HFFc6 (cell line): ENCODE measurements at places on chromosomes 2 and 18. TPM values are rescaled to one million over a fixed set of nuclear protein-coding genes. Genes with fewer than 3 reads are reported as not detected.

GRCh38 chr2:4964579-4964978 lies 727.6 kb upstream of the SOX11 start:
- no peak overlapping the region for H3K27ac ChIP-seq
- H3K4me1 ChIP-seq = no peaks in the 10 kb centered on the region
- H3K36me3 ChIP-seq = no peaks in the 10 kb centered on the region; the same call in 1 of the 2 replicates

GRCh38 chr2:145931781-145932395 lies 1412.0 kb upstream of the ZEB2 start:
- no peak overlapping the region for H3K4me3 ChIP-seq
- no peaks in the 10 kb centered on the region for H3K27me3 ChIP-seq
- H3K27ac ChIP-seq = no peak overlapping the region
- H3K4me1 ChIP-seq = no peaks in the 10 kb centered on the region
- no peaks in the 10 kb centered on the region for H3K36me3 ChIP-seq

DNA sequence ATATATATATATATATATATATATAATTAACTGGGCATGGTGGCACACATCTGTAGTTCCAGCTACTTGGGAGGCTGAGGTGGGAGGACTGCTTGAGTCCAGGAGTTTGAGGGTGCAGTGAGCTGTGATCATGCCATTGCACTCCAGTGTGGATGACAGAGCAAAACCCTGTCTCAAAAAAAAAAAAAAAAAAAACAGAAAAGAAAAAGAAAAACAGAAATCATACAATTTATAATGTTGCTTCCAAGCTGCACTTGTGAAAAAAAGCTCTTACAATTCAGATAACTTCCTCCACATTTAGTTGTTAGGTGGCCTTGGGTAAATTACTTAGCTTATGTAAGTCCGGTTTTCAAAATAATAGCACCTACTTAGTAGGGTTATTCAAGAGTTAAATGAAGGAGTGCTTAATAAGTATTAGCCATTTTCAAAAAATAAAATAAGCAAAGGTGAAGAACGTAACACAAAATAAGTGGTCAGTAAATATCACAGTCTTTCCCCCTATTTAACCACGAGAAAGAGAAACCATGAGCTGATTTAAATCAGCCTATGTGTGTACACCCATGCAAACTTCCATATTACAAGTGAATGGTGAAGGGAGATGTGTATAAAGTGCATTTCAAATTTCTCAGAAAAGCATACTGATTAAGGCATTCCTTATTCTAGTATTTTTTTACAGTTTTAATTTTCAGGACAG lies 2.3 kb downstream of the WIPF1 start:
- no peak for DNase-seq
- peaks cover 9% of the 10 kb centered on the region for H3K36me3 ChIP-seq
- peaks cover 79% of the 10 kb centered on the region for H3K4me1 ChIP-seq
- peaks cover 2% of the 10 kb centered on the region for H3K27me3 ChIP-seq
- H3K27ac ChIP-seq = peak overlapping the region; percentile 61
- H3K4me3 ChIP-seq = peak overlapping the region; percentile 0; the same call in 1 of the 2 replicates

DNA sequence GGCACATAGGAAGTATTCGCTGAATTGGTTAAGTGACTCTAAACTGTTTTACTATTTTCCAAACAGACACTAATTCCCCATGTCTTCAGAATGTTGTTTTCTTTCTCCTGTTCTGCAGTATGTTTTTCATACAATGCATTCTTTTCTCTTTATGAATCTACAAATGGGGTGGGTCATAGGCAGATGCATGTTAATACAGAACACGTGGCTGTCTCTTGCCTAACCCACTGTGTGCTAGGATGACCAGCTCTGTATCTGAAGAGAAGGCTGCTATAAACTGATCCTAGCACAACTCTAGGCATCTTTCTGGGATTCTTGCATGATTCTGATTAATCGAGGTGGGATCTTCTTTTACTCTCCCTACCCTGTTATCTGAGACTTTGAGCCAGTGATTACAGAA lies 826.0 kb downstream of the PLCL1 start:
- no peaks in the 10 kb centered on the region for H3K36me3 ChIP-seq
- no peak overlapping the region for H3K27ac ChIP-seq
- DNase-seq = no peak
- no peak overlapping the region for H3K4me3 ChIP-seq
- H3K27me3 ChIP-seq = no peaks in the 10 kb centered on the region

- no peaks in the 10 kb centered on the region for H3K27me3 ChIP-seq
- H3K36me3 ChIP-seq = peaks cover 14% of the 10 kb centered on the region
- no peak overlapping the region for H3K27ac ChIP-seq
- H3K4me1 ChIP-seq = peaks cover 36% of the 10 kb centered on the region
- no peak for DNase-seq
- no peak overlapping the region for H3K4me3 ChIP-seq
Measured at GRCh38 chr18:67456711-67457110, 59.8 kb downstream of the DSEL start.

DNA sequence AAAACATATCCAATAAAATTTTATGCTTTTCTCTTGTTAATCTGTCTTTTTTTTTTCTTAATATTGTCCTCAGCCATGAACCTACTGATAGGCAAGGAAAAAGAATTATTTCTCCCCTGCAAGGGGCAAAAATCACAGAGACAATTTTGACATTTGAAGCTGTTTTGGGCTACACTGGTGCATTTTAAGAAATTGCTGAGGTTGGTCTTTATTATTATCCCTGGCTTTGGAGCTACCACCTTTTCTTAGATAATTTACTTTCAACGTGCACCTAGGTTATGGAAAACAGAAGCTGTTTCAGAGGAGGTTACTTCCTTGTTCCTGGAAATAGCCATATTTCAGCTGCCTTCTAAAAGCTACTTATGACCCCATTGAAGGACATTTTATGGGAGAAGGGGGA lies 195.5 kb upstream of the KYNU start:
- no peak overlapping the region for H3K27ac ChIP-seq
- H3K27me3 ChIP-seq = no peaks in the 10 kb centered on the region; the same call in 1 of the 2 replicates
- no peak for DNase-seq
- no peaks in the 10 kb centered on the region for H3K4me1 ChIP-seq

GRCh38 chr2:175147186-175147585 lies 20.8 kb downstream of the ATF2 start:
- peaks cover 37% of the 10 kb centered on the region for H3K36me3 ChIP-seq
- H3K4me1 ChIP-seq = peaks cover 45% of the 10 kb centered on the region
- no peak for DNase-seq
- no peaks in the 10 kb centered on the region for H3K27me3 ChIP-seq

- no peak overlapping the region for H3K4me3 ChIP-seq
- peaks cover 32% of the 10 kb centered on the region for H3K27me3 ChIP-seq
- no peak overlapping the region for H3K27ac ChIP-seq
- no peak for DNase-seq
- no peaks in the 10 kb centered on the region for H3K36me3 ChIP-seq
- H3K4me1 ChIP-seq = no peaks in the 10 kb centered on the region
Measured at GRCh38 chr2:231034291-231034882, 2.9 kb upstream of the C2orf72 start.

DNA sequence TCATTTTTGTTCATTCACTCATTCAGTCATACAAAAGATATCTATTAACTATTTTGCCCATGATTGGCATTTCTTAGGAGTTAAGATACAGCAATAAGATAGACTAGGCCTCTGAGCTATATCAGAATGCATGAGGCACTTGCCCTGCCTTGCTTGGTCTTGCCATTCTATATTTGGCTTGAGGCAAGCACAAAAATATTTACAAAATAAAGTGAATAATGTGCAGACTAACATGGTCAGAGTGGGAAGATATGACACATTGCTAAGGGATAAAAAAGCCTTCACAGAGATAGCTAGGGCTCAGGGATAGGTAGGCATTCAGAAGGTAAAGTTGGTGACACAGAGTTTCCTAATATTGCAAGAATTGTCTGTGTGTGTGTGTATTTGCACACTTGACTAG lies 75.0 kb upstream of the MMADHC start:
- no peak for DNase-seq
- H3K4me1 ChIP-seq = peaks cover 44% of the 10 kb centered on the region
- peaks cover 3% of the 10 kb centered on the region; the same call in 1 of the 2 replicates for H3K36me3 ChIP-seq
- H3K27ac ChIP-seq = no peak overlapping the region
- no peaks in the 10 kb centered on the region for H3K27me3 ChIP-seq

DNA sequence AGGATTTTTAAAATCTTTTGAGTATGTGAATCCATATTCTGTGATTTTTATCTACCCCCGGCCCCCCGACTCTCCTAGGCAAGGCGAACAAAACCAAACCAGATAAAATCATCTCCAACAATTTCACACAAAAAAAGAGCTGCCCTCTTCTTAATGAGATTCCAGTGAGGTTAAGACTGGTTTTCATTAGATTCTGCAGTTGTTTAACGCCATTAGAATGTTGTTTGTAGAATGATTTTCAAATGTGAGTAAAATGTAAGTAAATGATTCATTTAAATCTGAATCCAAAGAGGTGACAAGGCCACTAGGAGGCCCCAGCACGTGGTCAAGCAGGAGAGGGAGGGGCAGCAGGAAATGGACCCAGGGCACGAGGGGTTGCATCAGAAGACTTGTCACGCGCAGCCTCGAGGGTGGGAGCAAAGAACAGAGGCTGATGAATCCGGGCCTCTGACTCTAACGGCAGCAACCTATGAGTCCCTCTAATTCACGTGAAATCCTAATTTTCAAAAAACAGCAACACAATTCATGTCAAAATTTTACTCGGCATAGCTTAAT lies 24.3 kb upstream of the KLHL29 start:
- peak overlapping the region; percentile 84 for H3K27ac ChIP-seq
- DNase-seq = peak; percentile 72
- H3K4me3 ChIP-seq = no peak overlapping the region
- H3K4me1 ChIP-seq = peaks cover 39% of the 10 kb centered on the region
- peaks cover 4% of the 10 kb centered on the region; the same call in 1 of the 2 replicates for H3K36me3 ChIP-seq
- H3K27me3 ChIP-seq = peaks cover 6% of the 10 kb centered on the region

DNA sequence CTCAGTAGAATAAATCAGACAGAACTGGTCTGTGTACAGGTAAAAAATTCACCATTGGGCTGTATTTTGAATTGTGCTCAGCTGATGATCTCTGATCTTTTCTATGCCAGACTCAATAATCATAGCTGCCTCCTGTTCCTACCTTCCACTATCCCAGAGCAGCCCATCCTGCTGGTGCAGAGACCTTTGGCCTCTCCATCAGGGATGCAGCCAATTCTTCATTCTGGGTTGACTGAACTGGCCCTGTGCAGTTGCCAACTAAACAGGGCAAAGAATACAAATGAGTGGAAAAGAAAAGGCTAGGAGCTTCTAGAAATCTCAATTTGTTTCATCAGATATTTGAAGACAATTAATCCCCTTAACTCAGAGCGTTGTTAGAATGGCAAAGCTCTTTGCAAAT lies 1781.3 kb upstream of the CELF4 start:
- H3K27me3 ChIP-seq = no peaks in the 10 kb centered on the region
- peaks cover 7% of the 10 kb centered on the region; the same call in 1 of the 2 replicates for H3K4me1 ChIP-seq
- H3K27ac ChIP-seq = no peak overlapping the region
- H3K36me3 ChIP-seq = no peaks in the 10 kb centered on the region
- no peak overlapping the region for H3K4me3 ChIP-seq

GRCh38 chr2:81589406-81589805 lies 1284.9 kb upstream of the LRRTM1 start:
- no peaks in the 10 kb centered on the region for H3K36me3 ChIP-seq
- no peak overlapping the region for H3K27ac ChIP-seq
- H3K4me3 ChIP-seq = no peak overlapping the region
- no peaks in the 10 kb centered on the region for H3K27me3 ChIP-seq
- H3K4me1 ChIP-seq = no peaks in the 10 kb centered on the region

DNA sequence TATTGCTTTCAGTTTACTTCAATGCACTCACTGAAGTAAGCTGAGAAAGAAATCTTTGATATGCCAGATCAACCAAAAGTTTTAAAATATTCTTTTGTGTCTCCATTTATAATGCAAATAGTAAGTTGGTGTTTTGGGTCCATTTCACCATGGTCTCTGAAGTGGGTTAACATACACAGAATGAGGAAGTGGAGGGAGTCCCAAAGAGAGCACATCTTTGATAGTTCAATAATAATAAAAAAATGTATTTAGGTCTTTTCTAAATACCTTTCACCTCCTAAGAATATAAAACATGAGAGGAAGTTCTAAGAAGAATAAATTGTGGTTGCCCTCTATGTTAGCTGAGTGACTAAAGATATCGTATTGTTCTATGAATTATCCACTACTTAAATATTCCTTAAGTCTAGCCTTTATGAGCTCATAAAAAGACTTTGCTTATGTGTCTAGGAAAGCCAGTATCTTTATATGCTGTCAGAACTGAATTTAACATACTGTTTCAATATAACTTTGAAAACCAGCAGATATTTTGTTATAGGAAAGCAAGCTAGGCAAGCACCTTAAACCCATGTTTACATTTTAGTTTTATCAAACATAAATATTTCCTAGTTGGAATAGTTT lies 148.7 kb upstream of the ZEB2 start:
- no peak overlapping the region for H3K27ac ChIP-seq
- no peaks in the 10 kb centered on the region; the same call in 1 of the 2 replicates for H3K4me1 ChIP-seq
- no peaks in the 10 kb centered on the region for H3K36me3 ChIP-seq
- no peak for DNase-seq

GRCh38 chr2:226738191-226738820 lies 61.3 kb downstream of the IRS1 start:
- H3K27me3 ChIP-seq = no peaks in the 10 kb centered on the region
- no peak overlapping the region for H3K4me3 ChIP-seq
- H3K36me3 ChIP-seq = peaks cover 59% of the 10 kb centered on the region
- peaks cover 58% of the 10 kb centered on the region for H3K4me1 ChIP-seq
- H3K27ac ChIP-seq = no peak overlapping the region

DNA sequence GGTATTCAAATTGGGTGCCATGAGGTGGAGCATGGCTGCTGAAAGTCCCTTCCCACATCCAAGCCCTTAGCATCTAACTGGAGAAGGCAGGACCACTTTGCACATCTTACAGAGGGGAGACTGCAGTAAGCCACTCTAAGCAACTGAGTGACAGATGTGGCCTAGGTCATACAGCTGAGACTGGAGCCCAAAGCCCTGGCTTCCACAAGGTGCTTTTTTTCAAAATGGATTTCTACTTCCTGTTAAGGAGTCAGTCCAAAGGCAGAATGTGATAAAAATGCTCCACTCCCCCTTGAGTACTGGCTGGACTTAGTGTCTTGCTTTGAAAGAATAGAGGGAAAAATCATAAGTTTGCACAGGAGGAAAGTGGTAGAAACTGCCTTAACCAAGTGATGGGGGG lies 424.0 kb upstream of the SPRED2 start:
- no peak for DNase-seq
- no peak overlapping the region for H3K27ac ChIP-seq
- no peaks in the 10 kb centered on the region for H3K27me3 ChIP-seq
- H3K4me3 ChIP-seq = no peak overlapping the region

- peaks cover 79% of the 10 kb centered on the region for H3K4me1 ChIP-seq
- no peak for DNase-seq
- H3K4me3 ChIP-seq = peak overlapping the region; percentile 44
- H3K27ac ChIP-seq = peak overlapping the region; percentile 83
Measured at GRCh38 chr2:189013671-189014448, 39.7 kb downstream of the COL3A1 start.

GRCh38 chr2:106107509-106108131 lies 86.5 kb downstream of the UXS1 start:
- no peak overlapping the region for H3K4me3 ChIP-seq
- no peak overlapping the region for H3K27ac ChIP-seq
- H3K27me3 ChIP-seq = no peaks in the 10 kb centered on the region; the same call in 1 of the 2 replicates
- H3K36me3 ChIP-seq = 0 out of 2 replicates have a peak, but pooled peaks cover 6% of the 10 kb centered on the region
- DNase-seq = peak; percentile 22

The GDF7 gene
- total RNA-seq = not detected in 3 replicates

The DYNAP gene
- not detected in 3 replicates for total RNA-seq

The CENPA gene
- total RNA-seq = 7.3 to 19.8 TPM (median 13.4 TPM) in 3 replicates

The GPR155 gene
- 3.7 to 8.3 TPM (median 7.0 TPM) in 3 replicates for total RNA-seq

The PAIP2B gene
- 0.17 to 0.32 TPM (median 0.22 TPM) in 3 replicates for total RNA-seq

The ZNF521 gene
- 0.84 to 7.5 TPM (median 7.0 TPM) in 3 replicates for total RNA-seq

The PSMD14 gene
- 72.0 to 88.8 TPM (median 82.1 TPM) in 3 replicates for total RNA-seq

The NRP2 gene
- 10.4 to 21.0 TPM (median 16.3 TPM) in 3 replicates for total RNA-seq

The HDAC4 gene
- 8.9 to 10.2 TPM (median 9.7 TPM) in 3 replicates for total RNA-seq

The GALR1 gene
- not detected in 2 replicates for total RNA-seq

The NMUR1 gene
- total RNA-seq = not detected in 3 replicates

The ANKRD62 gene
- total RNA-seq = not detected in 3 replicates

The MBP gene
- 0.05 and 0.23 TPM in 2 replicates for total RNA-seq

The TFCP2L1 gene
- total RNA-seq = not detected in 3 replicates

The ANKRD30BL gene
- total RNA-seq = not detected in 2 replicates
